ENCODE measurements at places on chromosomes 6 and 20. TPM values are rescaled to one million over a fixed set of nuclear protein-coding genes. Genes with fewer than 3 reads are reported as not detected.

DNA sequence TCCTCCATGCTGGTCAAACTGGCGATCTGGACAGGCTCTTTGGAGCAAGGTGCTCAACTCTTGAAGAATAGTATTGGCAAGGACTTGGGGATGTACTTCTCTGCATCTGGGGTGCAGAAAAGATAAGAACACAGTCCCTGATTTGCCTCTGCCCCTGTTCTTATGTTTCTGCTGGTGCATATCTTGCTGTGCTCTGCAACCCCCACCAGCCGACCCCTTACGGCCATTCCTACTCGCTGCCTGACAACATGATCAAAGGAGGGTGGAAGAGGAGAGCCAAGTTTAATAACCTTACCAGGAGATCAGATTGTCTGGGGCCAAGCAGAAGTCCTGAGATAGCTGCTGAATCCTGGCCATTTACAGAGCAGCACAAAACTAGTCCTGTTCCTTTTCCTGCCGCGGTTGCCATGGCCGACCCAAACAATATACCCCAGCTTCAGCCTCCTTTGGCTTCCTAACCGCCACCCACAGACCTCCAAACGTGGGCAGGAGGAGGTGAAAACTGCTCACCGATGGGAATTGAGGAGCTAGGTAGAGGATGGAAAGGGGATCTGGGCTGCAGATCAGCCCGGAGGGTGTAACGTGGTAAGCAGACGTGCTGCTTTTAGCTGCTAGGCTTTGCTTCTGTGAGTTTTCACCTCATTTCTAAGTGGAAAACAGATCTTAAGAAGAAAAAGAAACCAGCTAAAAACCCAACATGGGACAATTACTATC lies 60.9 kb downstream of the ATXN1 start:
- H3K27me3 ChIP-seq = no peaks in the 10 kb centered on the region
- H3K27ac ChIP-seq = no peak overlapping the region
- H3K36me3 ChIP-seq = no peaks in the 10 kb centered on the region

- H3K4me1 ChIP-seq = no peaks in the 10 kb centered on the region
- H3K36me3 ChIP-seq = no peaks in the 10 kb centered on the region
- H3K27ac ChIP-seq = no peak overlapping the region
Observed at GRCh38 chr20:23072892-23073586, 13.1 kb downstream of the CD93 start.

DNA sequence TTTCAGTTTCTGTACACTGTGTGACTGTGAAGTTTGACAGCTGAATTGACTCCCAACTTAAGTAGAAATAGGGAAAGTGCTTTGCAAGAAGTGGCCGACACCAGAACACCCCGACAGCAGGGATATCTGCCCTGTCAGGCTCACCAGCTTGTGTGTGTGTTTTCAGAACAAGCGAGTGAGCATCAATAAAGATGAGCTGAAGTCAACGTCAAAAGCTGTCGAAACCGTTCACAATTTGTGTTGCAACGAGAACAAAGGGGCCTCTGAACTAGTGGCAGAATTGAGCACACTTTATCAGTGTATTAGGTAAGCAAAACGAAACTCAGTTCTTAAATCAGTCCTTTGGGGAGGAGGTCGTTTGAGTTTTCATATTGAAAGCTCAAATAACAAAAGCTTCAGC lies 10.7 kb downstream of the NELFCD start:
- no peaks in the 10 kb centered on the region for H3K4me1 ChIP-seq
- peak; percentile 47 for DNase-seq
- H3K27ac ChIP-seq = no peak overlapping the region
- no peaks in the 10 kb centered on the region for H3K27me3 ChIP-seq

DNA sequence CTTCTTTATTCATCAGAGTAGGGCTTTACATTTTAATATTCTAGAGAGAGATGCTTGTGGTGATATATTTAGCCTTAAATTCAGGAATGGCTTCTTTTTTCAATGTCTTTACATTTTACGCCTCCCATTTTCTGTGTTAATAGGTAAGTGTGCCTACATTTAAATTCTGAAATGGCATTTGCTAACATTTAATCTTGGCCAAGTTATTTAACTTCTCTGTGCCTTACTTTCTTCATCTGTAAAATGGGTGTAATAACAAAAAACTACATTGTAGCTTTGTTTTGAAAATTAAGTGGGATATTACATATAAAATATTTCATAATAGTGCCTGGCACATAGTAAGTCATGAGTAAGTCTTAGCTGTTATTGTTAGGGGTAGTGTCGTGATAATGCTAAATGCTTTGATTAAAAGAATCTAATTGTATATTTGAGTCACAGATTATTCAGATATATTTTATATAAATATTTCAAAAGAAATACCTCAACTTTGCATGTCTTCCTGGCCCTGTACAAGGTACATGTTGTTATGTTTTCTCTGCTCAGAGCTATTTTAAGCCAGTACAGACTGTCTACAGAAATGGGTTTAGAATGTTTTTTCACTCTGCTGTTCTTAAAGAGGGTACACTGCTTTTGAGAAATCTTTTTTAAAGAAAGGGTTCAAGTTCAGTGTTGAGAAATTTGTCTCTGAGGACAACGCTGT lies 18.8 kb downstream of the CARMIL1 start:
- H3K27ac ChIP-seq = peak overlapping the region; percentile 71
- DNase-seq = no peak
- H3K27me3 ChIP-seq = no peaks in the 10 kb centered on the region
- no peaks in the 10 kb centered on the region for H3K36me3 ChIP-seq
- no peak overlapping the region for H3K4me3 ChIP-seq

DNA sequence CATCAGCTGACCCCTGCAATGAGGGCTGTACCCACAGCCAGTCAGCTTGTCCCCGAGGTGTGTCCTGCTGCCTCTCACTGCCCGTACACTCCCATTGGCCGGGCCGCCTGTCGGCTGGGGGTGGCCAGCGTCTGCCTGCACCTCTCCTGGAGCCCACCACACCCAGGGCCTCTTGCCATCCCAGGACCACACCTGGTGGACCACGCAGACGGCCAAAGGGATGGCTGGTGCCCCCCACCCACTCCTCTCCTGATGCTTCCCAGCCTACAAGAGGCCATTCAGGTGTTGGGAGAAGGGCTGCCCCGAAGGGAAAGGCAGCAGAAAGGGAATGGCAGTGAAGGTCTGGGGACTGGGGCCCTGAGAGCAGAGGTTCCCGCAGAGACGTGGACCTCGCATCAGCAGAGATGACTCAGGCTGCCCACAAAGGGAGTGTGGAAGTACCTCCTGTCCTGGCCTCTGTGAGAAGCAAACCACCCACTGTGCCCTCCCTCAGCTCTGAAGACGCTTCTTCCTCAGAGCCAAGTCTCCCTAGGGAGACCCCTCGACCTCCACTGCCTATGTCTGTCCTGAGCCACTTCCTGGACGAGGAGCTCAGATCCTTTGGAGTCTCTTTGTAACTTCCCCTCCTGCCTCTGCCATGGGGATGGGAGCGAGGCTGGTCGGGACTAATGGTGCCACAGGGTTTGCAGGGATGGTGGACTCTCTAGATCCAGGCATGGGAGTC lies 60.9 kb downstream of the PYGB start:
- peaks cover 21% of the 10 kb centered on the region for H3K4me1 ChIP-seq
- H3K27ac ChIP-seq = no peak overlapping the region
- no peaks in the 10 kb centered on the region for H3K36me3 ChIP-seq

- H3K27me3 ChIP-seq = no peaks in the 10 kb centered on the region
- H3K4me1 ChIP-seq = no peaks in the 10 kb centered on the region
- no peak within 1 kb of the TSS for H3K4me3 ChIP-seq
- H3K27ac ChIP-seq = no peak within 1 kb of the TSS
Observed at GRCh38 chr6:32529697-32530430, at the start of gene HLA-DRB5. Gene HLA-DRB5, minus strand, starts transcription at chr6:32530287. Its CDS starts 63 bp downstream, at chr6:32530224.

- no peaks in the 10 kb centered on the region for H3K4me1 ChIP-seq
- no peak overlapping the region for H3K27ac ChIP-seq
- H3K36me3 ChIP-seq = no peaks in the 10 kb centered on the region
- H3K27me3 ChIP-seq = no peaks in the 10 kb centered on the region
- DNase-seq = no peak
Observed at GRCh38 chr20:46192376-46192944, 74.3 kb downstream of the CD40 start.

- H3K4me1 ChIP-seq = no peaks in the 10 kb centered on the region
- no peak overlapping the region for H3K27ac ChIP-seq
- no peaks in the 10 kb centered on the region for H3K27me3 ChIP-seq
- no peak for DNase-seq
Observed at GRCh38 chr6:145225500-145225899, 509.8 kb downstream of the EPM2A start.

DNA sequence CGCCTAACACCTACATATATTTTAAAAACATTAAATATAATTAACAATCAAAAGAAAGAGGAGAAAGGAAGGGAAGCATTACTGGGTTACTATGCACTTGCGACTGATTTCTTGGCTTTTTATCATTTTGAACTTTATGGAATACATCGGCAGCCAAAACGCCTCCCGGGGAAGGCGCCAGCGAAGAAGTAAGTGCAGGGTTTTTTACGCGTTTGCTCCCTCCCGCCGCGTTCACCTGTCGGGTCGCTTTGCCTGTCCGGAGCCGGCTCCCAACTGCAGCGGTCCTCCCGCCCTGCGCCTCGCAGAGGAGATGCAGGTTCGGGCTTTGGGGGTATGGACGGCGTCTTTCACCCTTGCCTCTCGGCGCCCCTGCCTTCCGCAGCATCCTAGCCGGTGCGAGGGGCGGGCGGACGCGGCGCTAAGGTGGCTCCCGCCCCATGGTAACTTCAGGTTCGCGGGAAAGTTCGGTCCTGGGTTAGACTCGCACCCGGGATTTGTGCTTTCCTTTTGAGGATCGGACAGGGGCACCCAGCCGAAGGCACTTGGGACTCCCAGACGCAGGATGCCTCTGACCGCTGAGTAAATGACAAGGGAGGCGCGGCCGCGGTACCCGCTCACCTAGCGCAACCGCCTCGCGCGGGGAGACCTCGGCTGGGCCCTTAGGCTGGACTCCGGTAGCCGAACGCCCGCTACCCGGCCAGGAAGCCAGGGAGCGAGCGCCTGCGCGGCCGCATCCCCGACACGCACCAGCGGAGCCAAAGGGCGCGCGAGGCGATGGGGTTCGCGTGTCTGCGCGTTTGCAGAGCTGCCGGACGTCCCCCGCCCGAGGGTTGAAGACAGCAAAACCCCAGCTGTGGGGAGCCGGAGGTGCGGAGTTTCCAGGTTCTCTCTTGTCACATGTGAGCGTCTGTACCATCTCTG lies 891 bp downstream of the RSPO3 start:
- no peaks in the 10 kb centered on the region for H3K27me3 ChIP-seq
- peak overlapping the region; percentile 51 for H3K4me3 ChIP-seq
- H3K27ac ChIP-seq = no peak overlapping the region
- H3K36me3 ChIP-seq = no peaks in the 10 kb centered on the region

GRCh38 chr20:45051204-45052060 lies 49.5 kb downstream of the KCNS1 start:
- H3K27ac ChIP-seq = no peak overlapping the region
- no peaks in the 10 kb centered on the region for H3K27me3 ChIP-seq
- no peaks in the 10 kb centered on the region for H3K4me1 ChIP-seq
- DNase-seq = no peak
- H3K4me3 ChIP-seq = no peak overlapping the region

GRCh38 chr6:69105288-69105687 lies 470.2 kb downstream of the ADGRB3 start:
- no peaks in the 10 kb centered on the region for H3K4me1 ChIP-seq
- DNase-seq = no peak
- H3K27ac ChIP-seq = no peak overlapping the region
- no peaks in the 10 kb centered on the region for H3K27me3 ChIP-seq
- H3K36me3 ChIP-seq = no peaks in the 10 kb centered on the region
- H3K4me3 ChIP-seq = no peak overlapping the region

DNA sequence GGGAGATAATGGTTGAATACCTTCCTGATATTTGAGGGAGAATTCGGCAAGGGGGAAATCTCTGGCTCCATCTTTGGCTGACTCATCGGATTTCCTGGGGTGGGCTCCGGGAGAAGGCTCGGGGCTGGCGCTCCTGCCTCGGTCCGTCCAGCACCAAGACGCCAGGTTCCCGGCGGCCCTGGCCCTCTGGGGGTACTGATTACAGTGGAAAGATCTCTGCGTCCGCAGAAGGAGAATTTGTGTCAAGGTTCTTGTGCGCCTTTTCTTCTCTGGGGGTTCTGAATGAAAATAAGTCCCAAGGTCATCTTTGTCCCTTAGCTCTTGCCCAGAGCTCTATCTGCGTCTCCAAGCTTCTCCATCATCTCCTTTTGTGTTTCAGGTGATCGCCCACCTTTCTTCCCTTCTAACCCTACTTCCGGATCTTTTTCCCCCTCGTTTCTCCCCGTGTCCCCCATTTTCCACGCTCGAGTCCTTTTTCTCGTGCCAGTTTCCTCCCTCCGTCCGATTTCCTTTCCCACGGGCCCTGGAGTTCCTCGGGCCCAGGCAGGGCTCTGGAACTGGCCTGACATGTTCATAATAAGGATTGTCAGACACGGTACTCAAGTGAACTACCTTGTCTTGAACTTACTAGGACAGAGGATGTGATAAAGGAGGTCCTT lies 11.6 kb downstream of the NRN1 start:
- no peak for DNase-seq
- peaks cover 4% of the 10 kb centered on the region for H3K27me3 ChIP-seq
- H3K36me3 ChIP-seq = no peaks in the 10 kb centered on the region
- H3K27ac ChIP-seq = no peak overlapping the region
- H3K4me1 ChIP-seq = peaks cover 14% of the 10 kb centered on the region

GRCh38 chr6:14516956-14517355 lies 399.4 kb downstream of the CD83 start:
- H3K27ac ChIP-seq = no peak overlapping the region
- H3K4me1 ChIP-seq = no peaks in the 10 kb centered on the region
- no peak overlapping the region for H3K4me3 ChIP-seq
- H3K27me3 ChIP-seq = no peaks in the 10 kb centered on the region
- no peak for DNase-seq

DNA sequence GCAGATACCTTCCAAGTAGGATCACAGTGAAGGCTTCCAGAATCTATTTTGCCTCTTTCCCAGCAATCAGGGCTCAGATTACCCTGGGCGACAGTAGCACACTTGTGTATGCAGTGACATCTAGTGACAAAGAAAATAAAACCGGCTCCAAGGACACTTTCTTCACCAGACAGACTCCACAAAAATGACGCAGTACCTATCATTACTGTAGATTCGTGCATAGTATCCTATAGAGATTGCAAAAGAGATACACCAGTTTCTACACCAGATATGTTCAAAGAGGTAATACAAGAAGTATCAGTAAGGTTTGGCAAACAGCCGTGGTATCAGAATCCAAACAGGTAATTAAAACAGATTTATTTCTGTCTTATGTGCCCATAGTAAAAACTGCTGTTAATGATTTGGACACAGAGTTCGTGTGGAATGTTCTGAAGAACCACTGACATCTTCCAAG lies 600.4 kb upstream of the JAG1 start:
- H3K4me1 ChIP-seq = no peaks in the 10 kb centered on the region
- H3K27me3 ChIP-seq = no peaks in the 10 kb centered on the region
- DNase-seq = peak; percentile 60
- no peak overlapping the region for H3K4me3 ChIP-seq

DNA sequence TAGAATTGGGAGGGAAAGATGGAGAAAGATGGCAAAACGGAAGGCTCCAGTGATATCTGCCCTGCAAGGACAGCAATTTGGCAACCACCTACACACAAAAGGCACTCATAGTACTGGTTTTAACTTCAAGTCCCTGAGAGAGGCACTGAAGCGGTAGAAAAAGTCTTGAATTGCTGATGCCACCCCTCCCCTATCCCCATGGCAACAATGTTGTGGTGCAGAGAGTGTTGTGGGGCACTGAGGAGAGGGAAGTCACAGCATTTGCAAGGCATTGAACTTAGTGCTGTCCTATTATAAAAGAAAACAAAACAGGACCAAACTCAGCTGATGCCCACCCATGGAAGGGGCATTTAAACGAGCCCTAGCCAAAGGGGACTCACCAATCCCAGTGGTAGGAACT lies 343.7 kb downstream of the HAO1 start:
- no peak overlapping the region for H3K4me3 ChIP-seq
- H3K4me1 ChIP-seq = no peaks in the 10 kb centered on the region
- no peak overlapping the region for H3K27ac ChIP-seq
- no peaks in the 10 kb centered on the region for H3K27me3 ChIP-seq
- H3K36me3 ChIP-seq = no peaks in the 10 kb centered on the region

SESN1 gene
- 82.0 TPM for polyA plus RNA-seq

ZNF334 gene
- polyA plus RNA-seq = 6.0 TPM

BICRAL gene
- 12.5 TPM for polyA plus RNA-seq
